ENCODE measurements at places on chromosomes 5 and 9.

DNA sequence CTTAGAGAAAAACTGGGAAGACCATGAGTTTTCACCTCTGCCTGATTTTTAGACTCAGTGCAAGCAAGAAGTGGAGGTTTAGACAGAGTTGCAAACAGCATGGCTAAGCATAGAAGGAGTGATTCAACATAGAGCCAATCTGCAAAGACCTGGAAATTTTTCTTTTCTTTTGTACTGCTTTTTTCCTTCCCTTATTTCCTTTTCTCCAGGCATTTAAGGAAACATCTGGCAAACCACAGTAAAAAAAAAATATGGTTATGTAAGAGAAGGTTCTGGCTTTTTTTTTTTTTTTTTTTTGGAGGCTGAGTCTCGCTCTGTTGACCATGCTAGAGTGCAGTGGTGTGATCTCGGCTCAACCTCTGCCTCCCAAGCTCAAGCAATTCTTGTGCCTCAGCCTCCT is 16.6 kb upstream of the DCAF12 start:
- H3K27ac ChIP-seq = no peak overlapping the region
- no peak for DNase-seq

DNA sequence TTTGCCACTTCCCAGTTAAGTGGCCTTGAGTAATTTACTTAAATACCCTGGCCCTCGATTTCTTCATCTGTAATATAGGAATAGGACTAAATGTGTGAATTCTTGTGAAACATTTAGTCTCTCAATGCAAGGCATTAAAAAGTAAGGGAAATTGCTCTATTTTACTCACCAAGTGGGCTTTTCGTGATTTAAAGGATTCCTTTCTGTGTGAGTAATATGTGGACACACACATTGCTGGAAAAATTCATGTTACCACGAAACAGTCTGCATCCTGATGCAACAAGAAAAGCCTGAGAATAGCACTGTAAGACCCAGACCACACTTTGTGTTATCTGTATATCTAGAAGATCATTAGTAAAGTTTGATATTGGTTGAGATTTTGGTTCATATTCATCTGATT is 1243.0 kb upstream of the CDH9 start:
- no peaks in the 10 kb centered on the region for H3K36me3 ChIP-seq
- DNase-seq = peak; percentile 17
- no peak overlapping the region for H3K4me3 ChIP-seq
- H3K27me3 ChIP-seq = no peaks in the 10 kb centered on the region
- H3K4me1 ChIP-seq = no peaks in the 10 kb centered on the region

GRCh38 chr9:37364136-37364535 is 58.4 kb upstream of the GRHPR start:
- no peak overlapping the region for H3K27ac ChIP-seq
- no peaks in the 10 kb centered on the region for H3K36me3 ChIP-seq
- no peaks in the 10 kb centered on the region for H3K27me3 ChIP-seq

- no peak overlapping the region for H3K27ac ChIP-seq
- H3K27me3 ChIP-seq = no peaks in the 10 kb centered on the region
- no peak for DNase-seq
- no peaks in the 10 kb centered on the region for H3K4me1 ChIP-seq
Observed at GRCh38 chr5:162107591-162107990, 40.0 kb downstream of the GABRG2 start.

- no peaks in the 10 kb centered on the region for H3K36me3 ChIP-seq
- no peak overlapping the region for H3K4me3 ChIP-seq
- DNase-seq = no peak
- H3K27ac ChIP-seq = no peak overlapping the region
Observed at GRCh38 chr5:161966564-161966963, 101.0 kb upstream of the GABRG2 start.

GRCh38 chr9:130040984-130041647 is 1.9 kb downstream of the FNBP1 start:
- DNase-seq = no peak
- no peak overlapping the region for H3K4me3 ChIP-seq
- no peaks in the 10 kb centered on the region for H3K27me3 ChIP-seq
- no peak overlapping the region for H3K27ac ChIP-seq
- H3K4me1 ChIP-seq = peaks cover 6% of the 10 kb centered on the region
- H3K36me3 ChIP-seq = no peaks in the 10 kb centered on the region

DNA sequence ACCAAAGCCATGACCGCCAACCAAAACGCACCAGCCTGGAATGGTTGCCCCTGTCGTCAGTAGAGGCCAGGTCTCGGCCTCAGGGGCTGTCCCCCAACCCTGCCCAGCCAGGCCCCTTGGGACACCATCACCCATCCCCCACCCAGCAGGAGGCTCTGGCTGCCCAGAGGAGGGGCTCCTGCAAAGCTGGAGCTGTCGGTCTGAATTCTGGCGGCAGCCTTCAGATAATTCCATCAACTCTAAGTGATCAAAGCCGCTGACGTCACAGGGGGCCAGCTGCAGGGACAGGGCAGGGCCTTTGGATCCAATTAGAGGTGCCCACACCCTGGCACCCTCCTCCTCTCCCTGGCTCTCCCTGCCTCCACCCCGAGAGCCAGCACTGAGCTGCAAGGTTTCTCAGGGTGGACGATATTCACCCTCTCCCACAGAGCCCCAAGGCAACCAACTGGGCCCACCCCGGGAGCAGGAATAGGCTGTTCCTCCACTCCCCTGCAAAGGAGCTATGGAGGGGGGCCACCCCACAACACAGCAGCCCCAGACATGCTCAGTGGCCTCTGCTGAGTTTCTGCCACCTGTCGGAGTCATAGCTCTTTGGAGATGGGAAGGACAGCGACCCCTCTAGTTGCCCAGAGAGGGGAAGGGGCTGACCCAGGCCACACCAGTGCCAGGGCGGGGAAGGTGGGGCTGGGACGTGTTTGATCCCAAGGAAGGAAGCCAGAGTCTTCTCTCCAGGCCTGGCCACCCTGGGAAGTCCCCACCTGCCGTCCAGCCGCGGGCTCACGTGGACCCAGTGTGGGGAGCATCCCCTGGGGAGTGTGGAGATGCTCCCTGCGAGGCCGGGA is 78.4 kb downstream of the NTNG2 start:
- no peak for DNase-seq
- H3K4me1 ChIP-seq = peaks cover 11% of the 10 kb centered on the region
- no peaks in the 10 kb centered on the region for H3K36me3 ChIP-seq
- H3K4me3 ChIP-seq = no peak overlapping the region
- peaks cover 33% of the 10 kb centered on the region for H3K27me3 ChIP-seq

- no peaks in the 10 kb centered on the region for H3K36me3 ChIP-seq
- DNase-seq = peak; percentile 19
- no peaks in the 10 kb centered on the region for H3K4me1 ChIP-seq
- no peak overlapping the region for H3K4me3 ChIP-seq
Observed at GRCh38 chr5:25544652-25545249, 900.0 kb upstream of the CDH10 start.

GRCh38 chr9:84940294-84940693 is 270.8 kb downstream of the NTRK2 start:
- H3K27ac ChIP-seq = no peak overlapping the region
- peak; percentile 74 for DNase-seq
- H3K4me1 ChIP-seq = peaks cover 2% of the 10 kb centered on the region
- H3K36me3 ChIP-seq = no peaks in the 10 kb centered on the region

DNA sequence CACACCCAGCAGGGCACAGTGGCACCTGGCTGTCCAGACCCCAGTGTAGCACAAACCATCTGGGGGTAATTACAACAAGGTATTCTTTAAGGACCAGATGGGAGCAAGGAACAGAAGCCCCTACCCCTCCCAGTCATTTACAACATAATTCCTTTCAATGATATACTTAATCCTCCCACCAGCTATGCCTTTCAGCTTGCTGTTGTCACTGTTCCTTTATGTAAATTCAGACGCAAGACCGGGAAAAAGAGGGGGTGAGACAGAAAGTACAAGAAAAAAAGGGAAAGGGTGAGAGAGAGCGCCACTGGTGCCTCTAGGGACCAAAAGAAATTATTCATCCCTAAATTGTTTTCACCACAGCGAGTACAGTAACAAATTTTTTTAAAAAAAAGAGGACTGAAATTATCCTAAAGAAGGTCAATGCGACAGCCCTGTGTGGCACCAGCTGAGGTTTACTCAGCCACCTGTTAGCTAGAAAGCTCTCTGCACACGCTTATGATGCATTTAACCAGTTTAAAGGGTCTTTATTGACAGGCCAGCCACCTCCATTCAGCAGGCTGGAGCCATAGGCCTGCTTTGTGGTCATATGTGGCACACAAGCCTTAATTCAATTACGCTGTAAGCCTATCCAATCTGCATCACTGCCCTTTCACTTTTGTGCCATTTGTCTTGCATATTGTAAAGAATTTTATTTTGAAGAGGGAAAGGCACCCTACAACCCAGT is 210.2 kb upstream of the ISL1 start:
- no peak overlapping the region for H3K27ac ChIP-seq
- DNase-seq = no peak
- H3K4me1 ChIP-seq = no peaks in the 10 kb centered on the region
- no peak overlapping the region for H3K4me3 ChIP-seq
- H3K27me3 ChIP-seq = no peaks in the 10 kb centered on the region

DNA sequence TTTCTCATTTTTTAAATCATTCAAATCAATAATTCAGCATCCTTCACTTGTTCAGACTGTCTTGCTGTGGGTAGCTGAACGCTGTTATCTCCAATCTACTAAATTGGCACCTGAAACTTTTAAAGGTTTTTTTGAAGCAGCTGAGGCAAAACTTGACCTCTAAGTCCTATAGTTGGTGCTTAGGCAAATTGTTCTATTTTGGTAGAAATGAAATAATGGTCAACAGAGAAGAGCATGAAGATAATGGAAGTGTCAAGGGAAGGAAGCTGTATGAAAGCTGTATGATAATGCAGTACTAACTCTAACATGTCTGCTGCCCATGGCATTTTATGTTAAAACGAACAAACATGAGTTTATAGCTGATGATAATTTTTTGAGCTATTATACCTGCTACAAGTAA is 138.0 kb downstream of the GDNF start:
- no peaks in the 10 kb centered on the region for H3K27me3 ChIP-seq
- H3K36me3 ChIP-seq = no peaks in the 10 kb centered on the region
- H3K4me3 ChIP-seq = no peak overlapping the region

DNA sequence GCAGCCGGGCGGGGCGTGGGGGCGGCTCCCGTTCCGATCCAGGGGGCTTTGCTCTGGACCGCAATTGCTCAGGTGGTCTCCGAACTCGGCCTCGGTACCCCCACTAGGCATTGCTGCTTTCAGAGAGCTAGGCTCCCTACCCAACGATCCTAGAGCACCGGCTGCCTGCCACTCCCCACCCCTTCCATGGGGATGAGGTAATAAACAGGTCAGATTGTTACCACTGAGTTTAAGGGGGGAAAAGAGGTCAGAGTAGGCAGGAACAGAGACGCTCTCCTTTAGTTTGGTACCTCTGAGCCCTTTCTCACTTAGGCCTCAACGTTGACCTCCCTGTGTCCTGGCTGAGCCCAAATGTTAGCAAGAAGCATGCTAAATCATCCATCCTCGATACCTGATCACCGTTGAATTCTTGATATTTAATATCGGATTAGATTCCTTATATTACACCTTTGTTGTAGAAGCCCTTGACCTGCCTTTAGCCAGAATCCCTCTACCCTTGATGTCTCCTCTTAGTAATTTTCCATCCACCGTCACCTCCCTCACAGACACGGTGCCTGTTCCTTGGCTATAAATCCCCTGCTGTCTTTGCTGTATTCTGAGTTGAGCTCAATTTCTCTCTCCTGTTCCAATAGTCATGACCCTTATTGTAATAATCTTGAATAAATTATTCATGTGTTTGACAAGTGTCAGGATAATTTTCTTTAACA is 588 bp upstream of the PLPP1 start:
- no peaks in the 10 kb centered on the region for H3K27me3 ChIP-seq
- H3K36me3 ChIP-seq = no peaks in the 10 kb centered on the region
- H3K27ac ChIP-seq = peak overlapping the region; percentile 46
- H3K4me3 ChIP-seq = peak overlapping the region; percentile 92
- peaks cover 4% of the 10 kb centered on the region for H3K4me1 ChIP-seq
- no peak for DNase-seq

DNA sequence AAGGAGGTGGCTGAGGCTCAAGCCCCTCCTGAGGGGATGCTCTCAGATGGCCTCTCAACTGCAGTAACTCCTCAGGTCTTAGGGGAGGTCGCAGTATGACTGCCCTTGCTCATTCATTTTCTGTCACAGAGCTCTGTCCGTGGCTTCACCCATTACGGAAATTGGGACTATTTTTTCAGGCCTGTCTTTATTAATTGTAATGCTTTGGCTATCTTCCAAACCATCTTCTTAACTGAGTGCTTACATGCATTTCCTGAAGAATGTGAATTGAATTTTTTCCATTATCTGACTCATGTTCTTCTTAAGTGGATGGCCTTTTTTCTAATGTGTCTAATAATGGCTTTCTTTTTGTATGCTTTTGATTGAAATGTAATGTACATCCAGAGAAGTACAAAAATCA is 36.4 kb upstream of the SV2C start:
- H3K27ac ChIP-seq = no peak overlapping the region
- no peaks in the 10 kb centered on the region for H3K4me1 ChIP-seq
- no peaks in the 10 kb centered on the region for H3K36me3 ChIP-seq
- H3K4me3 ChIP-seq = no peak overlapping the region
- no peaks in the 10 kb centered on the region for H3K27me3 ChIP-seq
- DNase-seq = no peak

DNA sequence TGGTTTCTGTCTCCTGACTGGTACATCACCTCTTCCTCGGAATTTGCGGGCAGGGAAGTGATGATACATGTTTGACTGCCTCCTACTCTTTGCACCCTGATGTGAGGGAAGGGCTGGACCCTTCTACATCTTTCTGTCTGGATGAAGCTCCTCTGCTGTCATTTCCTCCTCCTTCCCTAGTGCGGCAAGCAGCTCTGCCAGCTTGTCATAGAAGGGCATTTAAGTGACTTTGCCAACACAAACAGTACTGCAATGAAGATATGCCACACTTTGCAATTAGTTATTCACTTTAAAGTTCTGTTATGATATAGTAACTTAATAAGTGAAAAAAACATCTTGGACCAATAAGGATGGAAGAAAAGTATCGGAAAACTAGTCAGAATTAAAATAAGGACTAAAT is 48.5 kb upstream of the ABL1 start:
- no peaks in the 10 kb centered on the region for H3K36me3 ChIP-seq
- no peaks in the 10 kb centered on the region for H3K4me1 ChIP-seq
- H3K27ac ChIP-seq = no peak overlapping the region
- H3K4me3 ChIP-seq = no peak overlapping the region
- no peaks in the 10 kb centered on the region for H3K27me3 ChIP-seq

DNA sequence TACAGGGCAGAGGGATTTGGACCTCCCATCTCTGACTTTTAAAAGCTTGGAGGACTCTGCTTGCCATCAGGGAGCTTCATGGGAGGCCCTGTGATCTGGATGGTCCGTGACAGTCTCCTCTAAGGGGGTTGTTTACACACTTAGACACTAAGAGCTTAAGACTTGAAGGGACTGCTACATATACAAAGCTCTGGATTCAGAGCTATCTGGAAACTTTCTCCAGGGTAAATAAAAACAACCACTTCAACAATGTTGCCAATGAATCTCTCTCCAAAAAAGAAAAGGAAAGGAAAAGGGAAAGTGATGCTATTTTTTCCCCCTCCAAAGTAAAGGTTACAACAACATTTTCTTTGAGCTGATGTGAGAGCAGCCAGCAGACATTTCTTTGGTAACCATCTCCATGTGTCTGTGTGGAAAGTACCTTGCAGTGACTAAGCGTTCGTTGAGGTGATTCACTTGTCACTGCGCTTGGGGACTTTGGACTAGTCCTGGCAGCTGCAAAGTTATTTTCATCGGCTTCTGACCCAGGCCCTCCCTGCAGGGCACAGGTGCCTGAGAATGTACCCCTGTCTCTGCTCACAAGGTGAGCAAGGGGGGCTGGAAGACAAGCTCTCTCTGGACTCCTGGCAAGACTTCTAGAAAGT is 262.1 kb upstream of the KLF4 start:
- H3K4me1 ChIP-seq = peaks cover 9% of the 10 kb centered on the region
- no peaks in the 10 kb centered on the region for H3K36me3 ChIP-seq
- no peaks in the 10 kb centered on the region for H3K27me3 ChIP-seq
- no peak overlapping the region for H3K27ac ChIP-seq
